ENCODE measurements at places on chromosomes 3 and 15.

DNA sequence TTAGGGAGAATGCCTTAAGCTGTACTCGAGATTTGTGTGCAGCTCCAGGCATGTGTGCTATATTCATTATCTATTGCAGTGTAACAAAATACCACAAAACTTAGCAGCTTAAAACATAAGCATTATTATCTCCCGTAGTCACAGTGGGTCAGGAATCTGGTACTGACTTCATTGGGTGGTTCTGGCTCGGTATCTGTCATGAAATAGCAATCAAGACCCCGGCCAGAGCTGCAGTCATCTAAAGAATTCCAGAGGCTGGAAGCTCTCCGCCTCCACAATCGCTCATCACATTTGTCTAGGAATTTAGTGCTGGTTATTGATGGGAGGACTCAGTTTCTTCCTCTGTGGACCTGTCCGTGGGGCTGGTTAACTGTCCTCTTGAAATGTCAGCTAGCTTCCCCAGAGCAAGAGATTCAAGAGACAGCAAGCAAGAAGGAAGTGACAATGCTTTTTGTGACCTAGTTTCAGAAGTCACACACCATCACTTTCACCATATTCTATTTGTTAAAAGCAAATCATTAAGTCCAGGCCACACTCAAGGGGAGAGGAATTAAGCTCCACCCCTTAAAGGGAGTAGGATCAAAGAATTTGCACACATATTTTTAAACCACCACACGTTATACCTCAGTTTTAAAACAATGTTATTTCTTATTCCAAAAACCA is 76.1 kb downstream of the TOP2B start:
- DNase-seq: no peak

GRCh38 chr3:177426878-177427495 is 229.7 kb upstream of the TBL1XR1 start:
- peak; percentile 69 for DNase-seq

- DNase-seq: no peak
Observed at GRCh38 chr3:49401766-49402165, 10.0 kb downstream of the RHOA start.

- DNase-seq: no peak
Observed at GRCh38 chr3:46930166-46930944, 46.2 kb downstream of the CCDC12 start.

GRCh38 chr3:143118630-143119008 is 952 bp upstream of the CHST2 start:
- DNase-seq: no peak

- DNase-seq: no peak
Observed at GRCh38 chr3:55416331-55416821, 70.7 kb downstream of the WNT5A start.

- DNase-seq: no peak
Observed at GRCh38 chr3:69294014-69294766, 91.7 kb downstream of the FRMD4B start.

GRCh38 chr15:62904041-62904910 is 138.3 kb upstream of the TPM1 start:
- DNase-seq: no peak

DNA sequence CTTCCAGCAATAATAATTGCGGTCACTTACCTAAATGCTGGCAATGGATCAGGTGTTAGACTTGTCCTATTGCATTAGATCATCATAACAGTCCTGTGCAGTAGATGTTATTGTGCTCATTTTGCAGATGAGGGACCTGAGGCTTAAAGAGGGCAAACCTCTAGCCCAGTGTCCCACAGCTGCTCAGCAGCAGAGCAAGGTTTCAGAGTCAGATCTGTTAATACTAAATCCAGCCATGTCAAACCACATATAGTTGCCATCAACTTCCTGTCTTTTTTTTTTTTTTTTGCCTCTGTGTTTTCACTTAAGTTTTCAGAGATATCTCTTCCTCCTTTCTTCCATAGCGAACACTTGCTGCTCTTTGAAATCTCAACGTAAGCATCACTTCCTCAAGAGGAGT is 12.1 kb downstream of the FEZF2 start:
- DNase-seq: no peak

DNA sequence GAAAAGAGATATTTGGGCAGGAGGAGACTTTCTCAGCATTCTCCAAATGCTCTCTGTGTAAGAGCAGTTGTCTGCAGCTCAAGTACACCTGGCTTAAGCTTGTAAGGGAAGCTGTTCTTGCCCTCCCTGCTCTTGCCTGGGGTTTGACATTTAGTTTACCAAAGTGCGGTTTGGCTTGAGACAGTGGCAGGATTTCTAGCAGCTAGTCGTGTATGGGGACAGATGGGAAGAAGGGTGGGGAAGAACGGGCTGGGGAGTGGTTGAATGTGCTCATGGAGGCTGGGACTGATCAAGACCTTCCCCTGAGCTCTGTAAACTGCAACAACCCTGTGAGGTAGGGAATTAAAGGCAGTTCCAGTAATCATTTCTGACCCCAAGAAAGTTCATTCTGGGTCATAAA is 39.8 kb downstream of the SQOR start:
- no peak for DNase-seq

DNA sequence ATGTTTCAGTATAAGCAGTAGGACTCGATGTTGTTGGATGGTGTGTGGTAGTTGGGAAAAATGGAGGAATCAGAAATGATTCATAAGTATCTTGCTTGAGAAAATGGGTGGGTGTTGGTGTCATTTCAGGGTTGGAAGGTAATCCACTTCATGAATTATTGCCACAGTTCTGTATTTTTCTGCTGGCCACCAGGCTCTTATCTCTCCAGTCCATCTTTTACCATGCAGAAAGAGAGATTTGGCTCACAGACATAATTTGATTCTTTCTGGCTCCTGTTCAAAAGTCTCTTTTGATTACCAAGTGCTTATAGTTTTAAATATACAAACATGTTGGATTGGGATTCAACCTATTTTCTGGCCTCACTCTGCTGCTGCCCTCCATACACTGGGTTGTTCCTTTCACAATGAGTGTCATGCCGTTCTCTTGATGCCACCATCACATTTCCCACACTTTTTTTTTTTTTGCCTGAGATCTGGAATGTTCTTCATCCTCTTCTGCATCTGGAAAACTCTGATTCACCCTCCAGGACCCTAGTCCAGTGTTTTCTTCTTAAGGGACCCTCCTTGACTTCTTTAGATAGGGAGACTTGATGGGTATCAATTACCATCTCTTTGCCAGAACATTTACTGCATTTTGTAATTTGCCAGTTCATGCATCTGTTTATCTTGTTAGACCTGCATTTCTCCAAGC is 69.4 kb upstream of the GAP43 start:
- no peak for DNase-seq

- DNase-seq: no peak
Observed at GRCh38 chr3:42177801-42178150, 86.6 kb downstream of the TRAK1 start.

DNA sequence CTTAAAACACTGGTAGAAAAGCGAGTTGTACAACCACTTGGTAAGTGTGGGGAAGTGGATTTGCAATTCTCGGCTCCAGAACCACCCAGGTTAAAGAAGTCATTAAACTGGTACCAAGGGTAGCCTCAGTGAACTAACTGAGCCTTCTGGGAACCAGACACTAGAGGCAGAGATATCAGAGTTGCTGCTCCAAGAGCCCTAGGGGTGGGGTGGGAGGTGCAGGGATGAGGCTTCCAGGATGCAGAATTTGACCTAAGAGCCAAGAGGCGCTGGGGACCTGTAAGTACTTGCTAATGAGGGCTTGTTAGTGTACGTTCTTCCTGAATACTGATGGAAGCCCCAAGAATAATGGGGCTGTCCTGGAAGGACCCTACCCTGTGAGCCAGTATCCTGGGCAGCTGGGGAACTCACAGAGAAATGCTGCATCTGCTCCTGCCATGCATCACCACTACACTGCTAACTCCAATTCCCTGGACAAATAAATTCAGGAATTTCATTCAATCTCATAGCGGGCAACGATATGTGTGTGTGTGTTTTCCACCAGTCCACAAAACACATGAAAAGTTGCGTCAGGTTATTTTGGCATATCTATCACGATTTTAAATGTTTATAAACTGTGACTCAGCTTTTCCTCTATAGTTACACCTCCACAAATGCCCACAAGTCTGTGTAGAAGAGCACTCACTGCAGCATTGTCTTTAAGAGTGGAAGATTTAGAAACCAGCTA is 23.8 kb downstream of the STIMATE start:
- DNase-seq: no peak

- no peak for DNase-seq
Observed at GRCh38 chr15:78651007-78651406, 10.0 kb upstream of the CHRNB4 start.

GRCh38 chr15:99496302-99496629 is 69.5 kb upstream of the MEF2A start:
- no peak for DNase-seq

DNA sequence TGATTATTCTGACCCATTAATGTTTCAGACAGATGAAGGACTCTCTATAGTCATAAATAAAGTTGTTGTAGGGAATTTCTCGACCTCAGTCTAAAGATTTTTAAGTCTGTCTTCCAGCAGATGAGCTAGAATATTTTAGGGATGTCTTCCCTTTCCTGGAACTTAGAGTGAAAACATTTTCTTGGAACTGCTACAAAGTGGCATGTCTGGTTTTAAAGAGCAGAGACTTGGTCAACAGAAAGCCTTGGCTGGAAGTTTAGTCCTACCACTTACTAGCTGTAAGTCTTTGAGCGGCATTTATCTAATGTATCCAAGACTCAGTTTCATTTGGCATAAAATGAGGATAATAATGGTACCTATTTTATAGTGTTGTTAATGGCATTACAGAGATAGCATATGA is 120.0 kb upstream of the TGFBR2 start:
- no peak for DNase-seq

GRCh38 chr15:23385886-23386430 is 31.4 kb downstream of the GOLGA8S start:
- DNase-seq: no peak

DNA sequence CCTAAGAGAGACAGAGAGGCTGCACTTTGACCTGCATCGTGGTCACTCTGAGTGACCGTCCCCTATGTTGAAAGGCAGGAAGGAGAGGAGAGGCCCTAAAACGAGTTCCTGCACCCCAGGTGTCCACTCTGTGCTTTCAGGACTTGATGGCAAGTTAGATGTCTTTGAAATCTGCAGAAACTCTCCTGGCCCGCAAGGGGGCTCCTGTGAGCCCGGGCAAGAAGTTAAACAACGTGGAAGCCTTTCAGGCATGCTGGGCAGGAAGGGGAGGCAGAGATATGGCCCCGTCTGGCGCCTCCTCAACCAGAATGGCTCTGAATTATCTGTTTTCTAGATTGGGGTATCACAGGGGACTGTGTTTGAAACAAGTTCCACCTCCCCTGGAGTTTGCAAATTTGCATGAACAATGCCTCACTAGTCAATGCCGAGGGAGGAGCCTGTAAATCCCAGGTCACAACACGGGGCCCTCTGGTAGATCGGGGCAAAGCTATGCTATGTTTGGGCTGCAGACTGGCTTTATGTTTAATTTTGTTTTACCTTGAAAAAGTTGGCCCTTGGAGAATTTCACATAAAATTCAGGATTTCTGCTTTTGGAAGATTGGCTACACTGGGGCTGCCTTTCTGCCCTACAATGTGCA is 9.8 kb downstream of the CTXND1 start:
- no peak for DNase-seq

DNA sequence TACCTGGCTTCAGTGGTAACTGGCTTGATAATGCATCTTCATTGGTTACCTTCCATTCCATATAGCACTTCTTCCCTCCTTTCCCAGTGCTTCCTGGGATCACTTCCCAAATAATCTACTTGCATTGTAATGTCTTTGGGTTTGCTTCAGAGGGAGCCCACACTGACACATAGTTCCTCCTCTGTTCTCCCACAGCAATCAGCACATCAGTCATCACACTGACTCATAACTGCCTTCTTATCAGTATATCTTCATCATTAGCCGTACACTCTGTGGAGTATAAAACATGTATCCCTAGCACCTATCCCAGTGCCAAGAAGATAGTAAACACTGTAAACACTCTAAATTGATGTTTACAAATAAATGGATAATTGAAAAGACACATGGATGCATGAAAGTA is 91.4 kb upstream of the SCN10A start:
- no peak for DNase-seq

DNA sequence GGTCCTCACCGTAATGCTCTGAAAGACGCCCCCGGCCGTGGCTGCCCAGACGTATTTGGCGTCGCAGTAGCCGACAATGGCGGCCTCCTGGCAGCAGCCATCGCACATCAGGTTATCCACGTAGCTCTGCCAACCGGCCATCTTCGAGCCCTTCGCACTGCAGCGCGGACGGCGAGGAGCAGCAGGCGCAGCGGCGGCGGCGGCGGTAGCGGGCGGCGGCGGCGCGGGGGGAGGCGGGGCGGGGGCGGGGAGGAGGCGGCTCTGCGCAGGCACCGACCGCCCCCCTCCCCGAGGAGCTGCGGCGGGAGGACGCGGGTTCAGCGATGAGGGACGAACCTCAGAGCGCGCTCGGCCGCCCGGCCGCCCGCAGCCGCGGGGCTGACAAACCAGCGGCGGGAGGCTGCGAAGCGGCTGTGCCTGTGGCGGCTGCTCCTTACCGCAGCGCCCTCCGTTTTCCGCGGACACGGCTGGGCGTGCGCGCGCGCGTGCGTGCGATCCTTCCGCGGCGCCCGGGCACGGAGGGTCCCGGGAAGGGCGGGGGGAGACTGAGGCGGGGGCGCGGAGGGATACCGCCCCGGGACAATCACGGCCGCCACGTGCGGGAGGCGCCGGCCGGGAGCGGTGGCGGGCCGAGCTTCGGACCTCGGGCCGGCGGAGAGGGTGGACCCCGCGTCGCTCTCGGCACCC is at the start of gene PFN2:
Gene PFN2, minus strand, starts transcription at position 180 of the 687 bp plus-strand sequence. Its CDS starts 39 bp downstream, at position 141.
- DNase-seq: peak; percentile 63

GRCh38 chr3:134910026-134910425 is 115.0 kb downstream of the EPHB1 start:
- no peak for DNase-seq

DNA sequence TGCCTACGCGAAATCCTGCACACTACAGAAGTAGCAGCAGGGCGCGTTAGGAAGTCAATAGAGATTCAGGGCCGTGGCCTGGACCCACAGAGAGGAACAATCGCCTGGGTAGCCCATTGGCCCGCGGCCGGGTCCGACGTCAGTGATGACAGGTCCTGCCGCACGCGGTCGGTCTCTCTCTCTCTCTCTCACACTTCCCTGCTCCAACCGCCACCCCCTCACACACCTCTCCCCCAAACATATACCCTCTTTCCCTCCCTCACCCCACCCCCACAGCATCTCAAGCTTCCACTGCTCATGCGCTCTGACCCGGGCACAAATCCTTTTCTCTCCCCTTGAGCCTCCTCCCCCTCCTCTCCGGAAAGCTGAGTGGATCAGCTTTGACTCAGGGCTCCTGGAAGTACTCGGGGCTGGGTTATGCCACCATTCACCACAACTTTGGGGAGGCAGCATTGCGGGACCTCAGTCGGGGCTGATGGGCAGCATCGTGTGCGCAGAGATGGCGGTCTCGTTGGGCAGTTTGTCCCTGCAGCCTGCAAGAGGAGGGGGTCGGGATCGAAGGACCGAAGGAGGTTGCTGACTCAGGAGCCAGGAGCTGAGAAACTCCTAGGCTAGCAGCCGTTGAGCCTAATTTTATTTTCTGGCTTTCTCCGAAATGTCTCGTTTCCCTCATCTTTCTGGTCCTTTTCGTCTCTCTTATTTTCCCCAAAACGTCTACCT is 9.0 kb downstream of the ZIC4 start:
- DNase-seq: no peak

GRCh38 chr3:156388497-156389448 is 166.1 kb downstream of the SSR3 start:
- DNase-seq: no peak

GRCh38 chr3:154018100-154018696 is 103.0 kb upstream of the ARHGEF26 start:
- peak; percentile 11 for DNase-seq

- DNase-seq: no peak
Observed at GRCh38 chr3:22349215-22349851, 598.3 kb upstream of the ZNF385D start.

- no peak for DNase-seq
Observed at GRCh38 chr3:160106905-160107861, 118.0 kb upstream of the C3orf80 start.

Measured in CD4-positive, alpha-beta T cell treated with Interleukin-2 at 100 ng/mL for 4 hours (primary cell).